ENCODE measurements at places on chromosomes 12 and 14.

GRCh38 chr12:93022603-93023340 is 93.7 kb upstream of the EEA1 start:
- no peak for DNase-seq

- DNase-seq: no peak
Observed at GRCh38 chr12:15547691-15548090, 225.4 kb downstream of the PTPRO start.

DNA sequence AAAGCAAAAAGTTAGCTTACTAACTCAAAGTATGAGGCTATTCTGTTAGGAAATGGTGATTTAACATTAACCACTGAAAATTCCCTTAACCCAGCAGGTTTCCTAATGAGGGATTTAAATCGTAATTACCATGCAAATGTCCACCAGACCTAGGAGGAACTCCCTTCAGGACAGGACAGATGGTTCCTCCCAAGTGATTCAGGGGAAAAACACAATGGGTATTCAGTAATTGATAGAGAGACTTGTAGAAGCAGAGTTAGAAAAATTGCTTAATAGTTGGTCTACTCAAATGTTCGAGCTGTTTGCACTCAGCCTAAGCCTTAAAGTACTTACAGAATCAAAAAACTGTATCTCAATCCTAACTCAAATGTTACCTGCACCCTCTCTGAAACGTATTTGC is 21.6 kb downstream of the RERGL start:
- no peak for DNase-seq

DNA sequence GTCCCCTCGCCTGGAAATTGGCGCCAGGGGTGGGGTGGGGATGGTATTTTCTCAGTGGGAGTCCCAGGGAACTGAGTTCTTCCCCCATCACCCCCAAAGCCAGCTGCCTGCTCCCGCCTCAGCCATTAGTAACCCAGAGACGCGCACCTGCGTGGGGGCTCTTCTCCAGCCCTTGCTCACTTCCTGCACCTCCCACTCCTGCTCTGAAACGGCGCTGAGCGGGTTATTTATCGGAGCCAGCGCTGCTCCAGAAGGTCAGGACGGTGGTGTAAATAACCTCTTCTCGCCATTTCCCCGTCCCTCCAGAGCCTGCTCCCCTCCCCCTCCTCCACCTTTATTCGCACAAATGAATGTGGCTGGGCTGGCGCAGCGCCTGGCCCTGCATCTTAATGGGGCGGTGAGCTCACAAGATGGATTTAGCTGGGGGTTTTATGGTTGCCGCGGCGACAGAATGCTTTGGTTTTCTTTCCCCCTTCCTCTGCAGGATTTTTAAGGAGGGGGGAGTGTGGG is 12.2 kb downstream of the GPR84 start:
- peak; percentile 63 for DNase-seq

DNA sequence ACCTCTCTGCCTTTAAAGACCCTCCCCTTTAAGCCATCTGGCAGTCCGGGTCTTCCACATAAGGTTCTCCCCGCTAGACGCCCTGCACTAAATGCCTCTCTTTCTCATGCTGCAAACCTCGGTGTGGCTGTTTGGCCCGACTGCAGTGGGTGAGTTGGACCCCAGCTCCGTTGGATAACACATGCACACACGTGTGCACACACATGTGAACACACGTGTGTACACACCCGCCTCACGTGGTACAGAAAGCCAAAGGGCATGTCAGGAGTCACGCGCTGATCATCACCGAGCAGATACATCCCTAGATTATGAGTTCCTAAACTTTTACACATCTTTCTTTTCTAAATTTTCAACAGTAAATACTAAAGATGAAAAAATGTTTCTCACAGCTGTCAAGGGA is 68.3 kb downstream of the RIMBP2 start:
- DNase-seq: no peak
